Activated CD4-positive, alpha-beta memory T cell treated with anti-CD3 and anti-CD28 coated beads, Interleukin-2, amount 10 ng/mL, durations not matched to agents 7 days and 5 days (primary cell): ENCODE measurements at places on chromosomes 7 and 10. TPM values are rescaled to one million over a fixed set of nuclear protein-coding genes. Genes with fewer than 3 reads are reported as not detected.

DNA sequence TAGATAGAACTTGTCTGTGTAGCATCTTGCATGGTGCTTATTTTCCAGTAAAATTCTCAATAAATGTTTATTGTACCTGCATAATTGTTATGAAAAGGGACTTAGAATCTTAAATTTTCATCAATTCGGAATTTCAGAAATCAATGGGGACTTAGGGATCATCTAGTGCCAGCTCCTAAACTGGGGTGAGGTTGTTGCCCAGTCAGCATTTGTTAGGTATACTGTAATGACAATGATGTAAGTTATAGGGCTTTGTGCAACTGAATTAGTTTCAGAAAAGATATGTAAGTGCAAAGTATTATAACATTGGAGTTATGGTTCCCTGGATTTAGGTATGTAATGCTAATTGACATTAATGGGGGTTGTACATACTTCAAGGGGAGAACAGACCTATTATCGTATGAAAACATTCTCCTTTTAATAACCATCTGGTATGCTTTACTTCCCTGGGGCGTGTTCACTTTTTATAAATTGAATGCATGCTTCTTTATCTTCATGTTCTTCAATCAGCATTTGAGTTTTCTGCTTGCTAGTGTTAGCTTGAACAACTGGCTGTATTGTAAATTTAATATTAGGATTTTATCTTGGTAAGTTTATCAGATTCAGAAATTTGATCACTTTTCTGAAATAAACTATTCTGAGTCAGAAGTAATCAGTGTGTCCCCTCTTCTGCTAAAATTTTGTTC, 270.3 kb downstream of the BBS9 start:
- no peak for DNase-seq

WDR11 gene
- 41.5 TPM for total RNA-seq

AKR1B15 gene
- not detected for total RNA-seq

GRCh38 chr7:94452239-94452638, 57.4 kb upstream of the CASD1 start:
- no peak for DNase-seq

DNA sequence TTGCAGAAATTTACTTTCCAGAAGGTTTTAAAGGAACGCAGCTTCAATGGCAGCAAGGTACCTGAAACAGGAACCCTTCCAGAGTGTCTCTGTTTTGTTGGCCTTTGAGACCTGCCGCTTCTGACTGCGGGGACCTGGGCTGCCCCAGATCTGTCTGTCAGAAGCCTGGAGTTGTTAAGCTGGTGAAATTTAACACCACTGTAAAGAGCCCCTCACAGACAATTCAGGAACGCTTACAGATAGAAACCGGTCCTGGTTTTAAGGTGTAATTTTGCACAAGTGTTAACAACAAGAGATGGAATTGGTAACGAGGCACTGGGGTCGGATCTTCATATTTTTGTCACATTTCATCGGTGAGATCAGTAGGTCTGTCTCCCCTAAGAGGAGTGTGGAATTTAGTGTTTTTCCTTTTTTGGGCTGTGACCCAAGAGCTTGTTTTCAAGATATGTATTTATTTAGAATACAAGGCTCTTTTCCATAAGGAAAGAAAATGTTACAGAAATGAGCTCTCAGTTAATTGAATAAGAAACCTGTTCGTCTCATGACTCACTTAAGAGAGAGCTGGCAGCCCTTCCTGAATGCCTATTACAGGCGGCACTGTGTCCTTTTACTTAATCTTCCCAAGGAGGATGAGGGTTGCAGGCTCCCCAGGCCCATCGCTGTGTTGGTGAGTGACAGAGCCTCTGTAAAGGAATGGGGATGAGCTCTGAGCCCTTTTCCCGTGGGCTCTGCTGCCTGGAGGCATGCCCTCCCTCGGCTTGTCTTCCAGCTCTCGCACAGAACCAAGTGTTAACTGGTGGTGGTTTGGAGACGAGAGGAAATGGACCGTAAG, 168.7 kb downstream of the CUX1 start:
- no peak for DNase-seq

DNA sequence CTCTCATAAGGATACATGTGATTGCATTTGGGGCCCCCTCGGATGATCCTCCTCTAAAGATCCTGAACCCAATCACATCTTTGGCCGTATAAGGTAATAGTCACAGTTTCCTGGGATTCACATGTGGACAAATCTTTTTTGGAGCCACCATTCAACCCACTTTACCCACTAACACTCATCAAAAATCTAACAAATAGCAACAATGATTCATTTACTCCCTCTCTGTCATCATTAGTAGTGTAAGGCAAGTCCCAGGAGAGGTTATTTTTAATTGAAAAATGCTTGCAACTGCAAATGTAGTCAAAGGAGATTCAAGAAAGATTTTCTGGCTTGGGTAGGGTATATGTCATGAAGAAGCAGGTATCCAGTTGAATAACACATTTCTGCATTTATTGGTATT, 9.9 kb upstream of the SMKR1 start:
- no peak for DNase-seq

DNA sequence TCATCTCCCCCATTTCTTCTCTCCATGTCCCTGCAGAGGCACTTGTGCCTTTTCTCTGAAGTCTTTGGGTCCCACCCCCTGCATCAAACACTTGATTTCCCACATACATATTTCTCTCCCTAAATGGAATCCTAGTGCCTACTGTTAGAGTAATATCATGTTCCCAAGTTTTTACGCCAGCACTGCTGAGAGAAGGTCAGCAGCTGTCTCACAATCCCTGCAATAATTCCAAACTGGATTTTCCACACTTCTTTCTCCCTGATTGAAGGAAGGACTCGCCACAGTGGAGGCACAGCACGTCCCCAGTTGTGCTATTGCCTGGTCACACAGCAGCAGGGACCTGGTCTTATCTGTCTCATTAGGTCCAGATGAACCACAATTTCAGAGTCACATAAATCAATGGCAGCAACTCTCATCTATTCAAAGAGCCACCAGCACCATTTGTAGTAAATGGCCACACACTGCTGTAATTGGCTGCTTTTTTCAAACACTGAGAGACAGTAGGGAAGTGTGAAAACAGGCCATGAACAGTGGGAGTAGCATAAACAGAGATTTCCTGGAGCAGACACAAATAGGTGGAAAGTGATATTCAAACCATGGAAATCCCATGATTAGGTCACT, 605.5 kb downstream of the XPNPEP1 start:
- no peak for DNase-seq

ZNF503 gene
- 0.35 TPM for total RNA-seq

DMTF1 gene
- 97.8 TPM for total RNA-seq

DNA sequence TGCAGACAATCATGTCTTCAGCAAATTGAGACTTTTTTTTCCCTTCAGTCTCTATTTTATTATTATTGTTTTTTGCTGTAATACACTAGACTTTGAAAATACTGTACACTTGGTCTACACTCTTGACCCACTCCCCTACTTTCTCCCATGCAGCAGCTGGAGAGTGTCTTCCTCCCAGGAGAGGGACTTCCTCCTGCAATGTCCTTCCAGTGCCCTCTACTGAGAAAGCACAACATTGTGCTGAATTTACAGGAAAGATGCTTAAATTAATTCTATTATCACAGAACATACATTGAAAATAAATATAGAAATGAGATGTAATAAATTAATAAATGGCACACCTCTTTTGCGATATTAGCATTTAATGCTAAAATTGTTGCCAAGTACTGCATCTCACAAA, 411.3 kb downstream of the CCSER2 start:
- DNase-seq, result no peak
